ENCODE measurements at places on chromosomes 5 and 9.

DNA sequence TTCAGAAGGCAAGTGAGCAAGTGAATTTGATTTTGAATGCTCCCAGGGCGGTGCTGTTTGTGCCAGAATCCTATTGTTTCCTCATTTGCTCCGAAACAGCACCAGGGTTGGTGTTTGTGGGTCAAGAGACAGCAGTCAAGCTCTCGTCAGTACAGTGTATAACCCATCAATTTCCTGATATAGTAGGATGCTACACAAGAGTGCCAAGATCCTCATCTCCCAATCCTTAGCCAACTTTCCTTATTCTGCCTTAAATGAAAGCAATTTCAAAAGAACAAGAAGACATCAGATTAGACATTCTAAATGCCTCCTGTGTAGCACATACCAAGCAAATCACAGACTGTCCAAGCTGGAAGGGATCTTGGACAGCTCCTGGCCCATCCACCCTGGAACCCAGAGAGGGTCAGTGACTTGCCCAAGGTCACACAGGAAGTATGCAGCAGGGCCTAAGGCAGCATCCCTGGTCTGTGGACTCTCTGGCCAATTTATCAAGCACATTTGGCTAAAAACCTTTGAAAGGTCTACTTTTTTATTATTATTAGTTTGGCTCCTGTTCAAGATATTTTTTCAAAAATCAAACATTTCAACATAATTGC, 4.5 kb downstream of the WHRN start:
- no peaks in the 10 kb centered on the region for H3K36me3 ChIP-seq
- no peak for DNase-seq
- H3K4me3 ChIP-seq = no peak overlapping the region
- no peak overlapping the region for H3K27ac ChIP-seq
- H3K4me1 ChIP-seq = peaks cover 11% of the 10 kb centered on the region
- no peaks in the 10 kb centered on the region for H3K27me3 ChIP-seq

- no peaks in the 10 kb centered on the region for H3K27me3 ChIP-seq
- no peak overlapping the region for H3K27ac ChIP-seq
- no peaks in the 10 kb centered on the region for H3K36me3 ChIP-seq
- no peaks in the 10 kb centered on the region for H3K4me1 ChIP-seq
Measured at GRCh38 chr5:1436036-1436435, 9.2 kb downstream of the SLC6A3 start.

DNA sequence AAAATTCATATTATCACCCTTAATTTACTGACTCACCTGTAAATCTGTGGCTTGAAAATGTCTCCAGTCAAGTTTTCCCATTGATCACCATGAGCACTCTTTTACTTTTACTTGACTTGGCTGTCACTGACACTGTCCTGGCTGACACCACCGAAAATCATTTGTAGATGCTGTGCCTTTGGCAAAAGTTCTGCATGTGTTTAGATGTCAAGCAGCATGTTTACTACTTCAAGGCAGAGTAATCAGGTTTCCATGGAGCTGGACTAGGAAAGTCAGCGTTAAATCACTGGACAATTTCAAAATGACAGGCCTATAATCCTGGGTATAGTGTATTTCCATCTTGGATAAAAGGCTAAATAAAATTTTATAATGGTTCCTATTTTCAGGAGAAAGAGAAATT, 1530.6 kb upstream of the CDH6 start:
- H3K4me1 ChIP-seq = no peaks in the 10 kb centered on the region
- H3K4me3 ChIP-seq = no peak overlapping the region

- H3K27ac ChIP-seq = no peak overlapping the region
- H3K4me1 ChIP-seq = peaks cover 5% of the 10 kb centered on the region
- DNase-seq = no peak
- H3K4me3 ChIP-seq = no peak overlapping the region
Measured at GRCh38 chr9:104915753-104916152, 12.2 kb downstream of the ABCA1 start.

- no peaks in the 10 kb centered on the region for H3K27me3 ChIP-seq
- H3K4me3 ChIP-seq = no peak overlapping the region
- H3K36me3 ChIP-seq = no peaks in the 10 kb centered on the region
- H3K27ac ChIP-seq = no peak overlapping the region
- no peak for DNase-seq
Measured at GRCh38 chr9:137504432-137504777, 45.3 kb upstream of the NSMF start.
